H9 (cell line): ENCODE measurements at places on chromosomes 2 and 18. TPM values are rescaled to one million over a fixed set of nuclear protein-coding genes. Genes with fewer than 3 reads are reported as not detected.

GRCh38 chr18:48994044-48994651 is 43.4 kb upstream of the SMAD7 start:
- no peaks in the 10 kb centered on the region for H3K27me3 ChIP-seq
- DNase-seq: no peak
- H3K27ac ChIP-seq: no peak overlapping the region
- H3K36me3 ChIP-seq: no peaks in the 10 kb centered on the region

GRCh38 chr2:180268006-180268405 is 260.9 kb upstream of the CWC22 start:
- no peaks in the 10 kb centered on the region; the same call in 1 of the 2 replicates for H3K36me3 ChIP-seq
- no peaks in the 10 kb centered on the region for H3K27me3 ChIP-seq
- H3K4me1 ChIP-seq: no peaks in the 10 kb centered on the region
- no peak for DNase-seq

DNA sequence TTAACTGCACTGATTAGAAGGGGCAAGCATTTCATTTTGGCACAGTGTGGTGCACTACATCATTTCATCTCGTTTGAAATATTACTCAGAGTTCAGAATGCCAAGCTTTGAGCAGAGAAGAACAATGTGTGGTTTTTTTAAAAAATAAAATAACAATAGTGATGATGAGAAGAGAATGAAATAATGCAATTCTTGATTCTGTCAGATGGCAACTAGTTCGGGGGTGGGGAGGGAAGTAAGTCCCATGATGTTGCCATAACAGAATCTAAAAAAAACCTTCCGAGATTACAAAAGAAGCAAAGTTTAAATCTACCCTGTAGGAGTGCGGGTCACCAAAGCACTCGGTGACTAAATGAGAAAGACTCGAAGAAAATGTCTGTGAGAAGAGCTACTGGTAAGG is 490.4 kb downstream of the NR4A2 start:
- DNase-seq: no peak
- H3K27ac ChIP-seq: peak overlapping the region; percentile 92
- 0 out of 3 replicates have a peak overlapping the region, but pooled peaks have one; percentile 1 for H3K4me3 ChIP-seq
- H3K4me1 ChIP-seq: peaks cover 12% of the 10 kb centered on the region; the same call in 1 of the 2 replicates

DNA sequence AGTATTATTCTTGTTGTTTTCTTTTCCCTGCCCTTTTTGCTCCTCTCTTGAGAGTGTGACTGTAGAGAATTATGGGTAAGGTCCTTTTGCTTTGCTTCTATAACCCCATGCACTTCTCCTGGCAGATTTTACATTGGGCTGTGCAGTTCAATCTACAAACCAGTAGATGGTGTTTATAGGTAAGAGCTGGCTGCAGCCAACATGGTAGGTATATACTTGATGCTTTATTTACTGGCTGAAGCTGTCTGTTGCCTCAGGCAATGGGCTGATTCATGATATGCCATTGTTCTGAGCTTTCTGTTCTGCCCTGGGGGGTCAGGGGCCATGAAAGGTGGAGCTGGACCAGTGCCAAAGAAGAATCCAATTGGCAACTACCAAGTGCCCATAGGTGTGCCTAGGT is 48.3 kb upstream of the MYL1 start:
- peak; percentile 28 for DNase-seq
- H3K36me3 ChIP-seq: no peaks in the 10 kb centered on the region; the same call in 2 of the 3 replicates
- H3K4me3 ChIP-seq: no peak overlapping the region
- H3K27me3 ChIP-seq: no peaks in the 10 kb centered on the region
- no peak overlapping the region for H3K27ac ChIP-seq

The SMYD1 gene
- total RNA-seq: 0.04 TPM in 1 of 2 replicates, not detected in the other
